ENCODE measurements at places on chromosomes 11 and 22. TPM values are rescaled to one million over a fixed set of nuclear protein-coding genes. Genes with fewer than 3 reads are reported as not detected.

ETS1 gene
- total RNA-seq, result 110 TPM

- DNase-seq, result peak; percentile 66
These were observed 18.9 kb downstream of the TIMP3 start for GRCh38 chr22:32820131-32821119.

DNA sequence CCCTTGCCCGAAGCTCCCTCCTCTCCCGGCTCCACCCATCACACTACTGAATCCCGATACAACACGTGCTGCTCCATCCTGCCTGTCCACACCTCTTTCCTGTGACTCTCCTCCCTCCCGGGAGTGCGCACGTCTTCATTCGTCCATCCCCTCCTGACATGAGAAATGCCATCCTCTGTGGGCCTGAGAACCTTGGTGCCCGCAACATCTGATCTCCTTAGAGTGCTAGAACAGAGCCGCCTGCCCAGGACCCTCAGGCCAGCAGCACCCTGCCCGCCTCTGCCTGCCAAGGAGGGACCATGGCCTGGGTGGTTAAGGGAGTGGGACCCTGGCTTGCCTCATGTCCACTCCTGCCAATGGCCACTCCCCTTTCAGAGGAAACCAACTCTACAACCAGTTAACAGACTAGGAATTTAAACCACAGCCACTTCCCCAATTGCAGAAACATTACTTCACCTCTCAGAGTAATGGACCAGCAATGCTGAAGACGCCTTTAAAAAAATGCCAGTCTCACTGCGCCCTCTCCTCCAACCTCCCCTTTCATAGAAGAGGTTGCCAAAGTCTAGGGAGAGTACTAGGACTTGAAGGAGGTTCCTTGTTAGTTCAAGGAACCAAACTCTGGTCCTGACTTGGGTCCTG is 466.3 kb downstream of the OPCML start:
- DNase-seq, result no peak

ZNF280B gene
- total RNA-seq, result 0.83 TPM

- peak; percentile 4 for DNase-seq
These were observed 6.3 kb downstream of the MS4A12 start for GRCh38 chr11:60498853-60499252.

DNA sequence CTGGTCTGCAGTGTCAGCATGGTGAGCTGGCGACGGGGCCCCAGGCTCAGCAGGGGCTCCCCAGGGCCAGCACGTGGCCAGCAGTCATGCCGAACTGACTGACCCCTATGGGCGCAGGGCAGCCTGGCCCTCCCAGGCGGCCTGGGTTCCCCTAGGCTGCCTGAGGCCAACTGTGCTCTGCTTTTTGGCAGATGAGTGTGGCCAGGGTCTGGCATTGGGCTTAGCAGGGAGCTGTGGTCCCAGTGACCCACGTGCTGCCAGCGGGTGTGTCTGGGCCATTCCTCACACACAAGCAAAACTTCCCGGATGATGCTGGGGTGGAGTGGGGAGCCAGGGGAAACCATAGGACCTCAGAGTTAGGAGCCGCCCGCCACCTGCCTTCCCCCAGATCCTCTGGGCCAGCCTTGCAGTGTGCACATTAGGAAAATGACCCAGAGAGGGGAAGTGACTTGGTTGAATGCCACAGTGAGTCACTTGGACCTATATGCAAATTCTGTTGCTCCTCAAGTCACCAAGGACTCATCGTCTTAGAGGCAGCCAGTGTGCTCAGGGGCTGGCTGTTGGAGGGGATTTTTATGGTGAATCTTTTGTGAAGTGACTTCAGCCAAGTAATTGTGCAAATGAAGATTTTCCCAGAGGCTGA is 6.5 kb downstream of the ADORA2A start:
- DNase-seq, result peak; percentile 54

DNA sequence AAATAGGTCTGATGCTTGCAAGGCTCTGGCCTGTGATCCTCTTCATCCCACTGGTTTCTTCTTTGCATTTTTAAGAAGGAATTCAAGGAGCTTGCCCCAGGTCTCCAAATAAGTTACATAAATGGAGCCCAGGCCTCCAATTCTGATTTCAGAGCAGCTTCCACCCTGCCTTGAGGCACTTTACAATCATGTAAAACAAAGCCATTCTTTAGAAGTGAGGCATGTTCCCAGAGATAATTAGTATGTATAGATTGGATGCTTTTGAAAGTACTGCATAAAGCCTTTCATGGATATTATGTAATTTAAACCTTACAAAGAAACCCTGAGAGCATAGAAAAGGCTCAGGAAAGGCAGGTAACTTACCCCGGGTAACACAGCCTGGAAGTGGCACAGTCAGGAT is 466.5 kb downstream of the MIAT start:
- no peak for DNase-seq

TMEM191B gene
- 0.50 TPM for total RNA-seq

FTH1 gene
- total RNA-seq, result 4,396 TPM

DNA sequence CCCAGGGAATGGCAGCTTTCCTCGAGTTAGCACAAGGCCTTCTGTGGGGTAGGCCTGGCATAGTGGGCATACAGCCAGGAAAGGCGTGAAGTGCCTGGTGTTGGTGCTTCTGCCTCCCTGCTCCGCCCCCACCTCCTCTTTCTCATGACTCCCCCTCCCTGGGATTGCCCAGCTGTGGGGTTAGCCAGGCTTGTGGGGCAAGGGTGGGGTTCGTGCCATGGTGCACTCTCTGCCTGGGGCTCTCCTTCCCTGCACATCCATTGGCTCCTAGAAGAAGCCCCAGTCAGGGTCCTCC is 236.8 kb upstream of the NCAM1 start:
- DNase-seq, result no peak

OR51G1 gene
- total RNA-seq, result not detected

GRCh38 chr11:11442791-11443190 is 89.7 kb upstream of the CSNK2A3 start:
- DNase-seq, result no peak

DNA sequence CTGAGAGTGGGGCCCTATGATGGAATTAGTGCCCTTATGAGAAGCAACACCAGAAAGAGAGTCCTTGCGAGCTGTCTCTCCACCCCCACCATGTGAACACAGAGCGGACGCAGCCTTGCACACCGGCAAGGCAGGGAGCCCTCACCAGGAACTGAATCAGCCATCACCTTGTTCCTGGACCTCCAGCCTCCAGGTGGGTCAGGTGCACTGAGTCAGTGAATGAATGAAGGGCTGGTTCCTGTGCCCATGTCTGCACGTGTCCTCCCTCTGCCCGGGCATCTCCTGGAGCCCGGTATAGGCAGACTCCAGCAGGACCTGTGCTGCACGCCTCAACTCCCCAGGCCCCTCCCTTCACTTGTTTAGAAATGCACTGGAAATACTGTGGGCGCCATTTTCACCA is 54.9 kb downstream of the LINC01488 start:
- DNase-seq, result no peak

DNA sequence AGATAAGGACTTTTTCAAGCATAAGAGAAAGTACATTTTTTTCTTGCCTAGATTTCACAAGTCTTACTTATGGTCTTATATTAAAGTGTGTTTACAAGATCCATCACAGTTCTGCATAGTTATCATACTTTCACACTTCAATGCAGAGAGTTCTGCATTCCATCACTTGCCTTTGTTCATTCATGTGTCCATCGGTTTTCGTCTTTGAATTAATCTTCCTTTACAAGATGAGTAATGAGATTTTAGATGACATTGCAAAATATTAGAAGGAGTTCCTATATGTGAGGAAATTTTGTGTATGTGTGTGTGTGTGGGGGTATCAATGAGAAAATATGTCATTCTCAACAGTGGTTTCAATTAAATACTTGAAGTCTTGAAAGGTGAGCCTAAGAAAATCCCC is 98.1 kb upstream of the GUCY1A2 start:
- DNase-seq, result no peak

DNA sequence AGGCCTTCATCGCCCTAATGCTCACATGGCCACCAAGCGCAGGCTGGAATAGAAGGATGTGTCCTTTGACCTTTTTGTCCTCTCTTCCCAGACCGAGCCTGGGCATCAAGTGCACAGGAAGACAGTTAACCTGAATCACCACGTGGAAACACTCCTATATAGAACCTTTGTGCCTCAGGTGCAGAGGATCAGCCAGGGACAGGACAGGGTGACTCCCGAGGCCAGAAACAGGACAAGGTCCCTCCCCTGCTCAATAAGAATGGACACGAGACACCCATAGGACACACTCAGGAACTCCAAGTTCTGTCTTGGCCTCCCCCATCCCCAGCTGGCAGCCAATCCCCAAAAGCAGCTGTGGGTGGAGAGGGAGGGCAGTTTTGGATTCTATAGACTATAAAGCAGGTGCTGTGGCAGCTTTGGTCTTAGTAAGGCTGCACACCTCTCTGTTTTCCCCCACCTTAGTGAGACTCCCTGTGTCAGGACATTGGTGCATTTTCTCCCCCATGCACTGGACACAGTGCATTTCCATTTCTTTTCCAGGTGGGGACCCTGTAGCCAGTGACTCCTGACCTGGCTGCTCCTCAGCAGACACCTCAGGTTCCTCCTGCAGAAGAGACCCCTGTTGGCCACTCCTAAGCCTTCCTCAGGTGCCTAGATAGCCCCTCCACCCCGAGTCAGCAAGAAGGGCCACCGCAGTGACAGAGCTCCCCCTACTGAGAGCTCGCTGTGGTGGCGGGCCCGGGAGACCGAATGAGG is 43.6 kb upstream of the POU2AF1 start:
- no peak for DNase-seq

DNA sequence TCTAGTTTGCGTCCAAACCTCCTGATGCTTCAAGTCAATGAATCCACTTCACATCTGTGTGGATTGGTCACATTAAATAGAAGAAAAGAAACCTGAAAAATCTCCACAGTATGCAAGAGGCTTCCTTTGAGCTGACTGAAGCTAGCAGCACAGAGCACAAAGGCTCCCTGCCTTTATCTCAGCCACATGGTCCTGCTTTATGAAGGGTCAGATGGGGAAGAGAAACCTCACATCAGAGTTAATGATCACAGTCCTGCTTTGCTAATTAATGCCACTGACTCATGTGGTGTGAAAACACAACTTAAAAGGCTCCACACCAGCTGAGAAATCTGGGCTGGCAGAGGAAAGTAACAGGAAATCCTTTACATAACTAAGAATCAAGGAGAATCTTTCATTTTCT is 1291.0 kb downstream of the LRRC4C start:
- no peak for DNase-seq

DNA sequence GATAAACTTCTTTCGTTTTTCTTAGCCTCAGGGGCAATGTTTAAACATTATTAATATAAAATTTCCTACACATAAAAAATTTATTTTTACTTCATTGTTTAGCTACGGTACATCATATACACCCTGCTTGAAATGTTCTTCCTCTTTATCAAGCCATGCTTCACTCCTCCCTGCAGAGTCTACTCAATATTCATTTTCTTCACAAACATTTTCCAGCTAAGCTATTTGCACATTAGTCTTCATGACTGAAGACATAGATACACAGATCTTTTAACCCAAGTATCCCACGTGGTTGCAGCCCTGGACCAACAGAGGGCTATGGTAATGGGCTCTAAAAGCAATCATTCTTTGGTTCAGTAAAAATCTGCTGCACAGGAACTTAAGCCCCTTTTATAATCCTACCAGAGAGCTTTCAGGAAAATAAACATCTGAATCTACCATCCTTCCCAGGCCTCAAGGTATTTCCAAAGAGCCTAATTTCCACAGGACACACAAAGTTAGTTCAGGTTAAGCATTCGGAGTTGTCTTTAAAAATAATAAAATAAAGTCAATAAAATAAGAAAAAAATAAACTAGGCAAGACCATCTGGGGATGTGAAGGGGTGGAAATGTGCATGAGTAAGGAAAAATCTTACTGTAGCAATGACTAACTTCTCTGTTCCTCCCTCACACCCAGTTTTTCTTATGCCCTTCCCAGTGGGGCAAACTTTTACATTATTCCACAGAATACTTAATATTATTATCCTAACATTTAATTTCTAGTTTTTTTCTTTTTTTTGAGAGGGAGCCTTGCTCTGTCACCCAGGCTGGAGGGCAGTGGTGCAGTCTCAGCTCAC is 21.6 kb upstream of the OR6X1 start:
- no peak for DNase-seq

DNA sequence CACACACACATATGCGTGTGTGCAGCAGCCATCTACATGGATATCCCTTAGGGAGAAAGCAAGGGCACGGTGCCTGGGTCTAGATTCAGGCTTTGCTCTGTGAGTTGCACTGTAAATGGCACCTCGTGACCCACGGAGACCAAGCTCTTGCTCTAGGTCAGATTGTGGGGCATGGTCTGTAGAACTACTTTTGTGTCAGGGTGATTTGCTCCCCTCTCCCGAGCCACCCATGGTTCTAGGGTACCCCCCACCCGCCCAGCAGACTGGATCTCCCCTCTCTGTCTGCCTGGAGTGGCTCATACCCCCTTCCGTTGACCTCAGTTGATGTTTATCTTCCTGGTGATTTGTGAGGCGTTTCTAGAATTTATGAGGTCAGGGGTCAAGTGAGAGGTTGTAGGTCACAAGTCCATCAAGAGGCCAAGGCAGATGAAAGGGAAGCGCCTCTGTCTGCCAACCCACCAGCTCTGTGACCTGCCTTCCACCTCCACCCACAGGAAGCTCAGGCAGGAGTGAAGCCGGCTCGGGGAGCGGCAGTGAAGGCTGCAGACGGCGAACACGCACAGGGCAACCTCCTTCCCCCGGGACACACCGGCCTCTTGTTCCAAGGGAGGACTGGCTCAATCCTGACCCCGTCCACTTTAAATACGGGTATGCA is 76.2 kb upstream of the TTLL12 start:
- no peak for DNase-seq

- DNase-seq, result no peak
These were observed 28.8 kb downstream of the TBX1 start for GRCh38 chr22:19789406-19789805.

- DNase-seq, result no peak
These were observed 3.7 kb upstream of the OR5AR1 start for GRCh38 chr11:56659755-56660154.

DNA sequence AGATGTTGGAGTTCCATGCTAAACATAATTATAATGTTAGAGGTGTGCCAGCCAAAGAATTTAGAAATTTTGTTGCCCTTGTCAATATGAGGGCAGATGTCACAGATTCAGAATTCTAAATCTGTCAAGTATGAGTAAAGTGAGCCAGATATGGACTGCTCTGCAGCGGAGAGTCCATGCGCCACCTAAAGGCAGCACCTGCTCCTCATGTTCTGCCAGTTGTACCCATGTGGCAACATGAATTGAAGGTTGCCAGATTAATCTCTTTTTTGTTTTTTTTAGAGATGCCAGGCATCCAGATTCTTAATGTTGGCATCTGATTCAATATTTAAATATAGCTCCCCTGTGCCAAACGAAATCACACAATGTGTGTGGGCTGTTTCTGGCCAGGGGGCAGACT is 678.6 kb upstream of the ANO5 start:
- no peak for DNase-seq

GRCh38 chr11:33706546-33706945 is 5.9 kb upstream of the C11orf91 start:
- DNase-seq, result no peak

- peak; percentile 72 for DNase-seq
These were observed 117.6 kb downstream of the ARHGAP8 start for GRCh38 chr22:44870021-44870420.

GRCh38 chr11:77821349-77821851 is 456 bp downstream of the AAMDC start:
- DNase-seq, result peak; percentile 33

GRCh38 chr22:43744700-43745410 is 67.2 kb downstream of the EFCAB6 start:
- no peak for DNase-seq

Measured in mammary epithelial cell (primary cell).